ENCODE measurements at places on chromosomes 5 and 9.

DNA sequence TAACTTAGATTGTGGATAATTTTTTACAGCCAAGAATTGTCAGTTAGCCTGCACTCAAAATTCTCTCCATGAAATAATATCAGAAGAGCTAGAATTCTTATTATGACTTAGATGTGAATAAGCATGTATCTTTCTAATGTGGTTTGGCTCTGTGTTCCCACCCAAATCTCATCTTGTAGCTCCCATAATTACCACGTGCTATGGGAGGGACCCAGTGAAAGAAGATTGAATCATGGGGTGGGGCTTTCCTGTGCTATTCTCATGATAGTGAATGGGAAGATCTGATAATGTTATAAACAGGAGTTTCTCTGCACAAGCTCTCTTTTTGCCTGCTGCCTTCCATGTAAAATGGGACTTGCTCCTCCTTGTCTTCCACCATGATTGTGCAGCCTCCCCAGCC, 176.8 kb downstream of the MAT2B start:
- DNase-seq: no peak

DNA sequence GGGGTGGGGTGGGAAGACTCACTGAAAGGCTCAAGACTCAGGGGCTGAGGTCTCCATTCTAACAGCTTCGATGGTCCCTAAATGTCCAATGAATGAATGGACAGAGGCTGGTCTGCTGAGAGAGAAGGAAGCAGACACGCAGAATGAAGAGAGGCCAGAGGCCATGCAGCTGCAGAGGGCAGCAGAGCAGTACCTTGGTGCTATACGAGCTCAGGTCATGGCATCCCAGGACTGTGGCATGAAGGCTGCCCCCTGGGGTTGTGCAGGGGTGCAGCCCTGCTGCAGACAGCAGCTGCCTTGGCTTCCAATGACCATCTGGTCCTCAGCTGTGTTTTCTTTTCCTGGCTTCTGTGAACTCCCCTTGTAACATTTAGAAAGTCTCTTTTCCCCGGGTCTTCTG, 15.2 kb upstream of the CORO2A start:
- DNase-seq: no peak

DNA sequence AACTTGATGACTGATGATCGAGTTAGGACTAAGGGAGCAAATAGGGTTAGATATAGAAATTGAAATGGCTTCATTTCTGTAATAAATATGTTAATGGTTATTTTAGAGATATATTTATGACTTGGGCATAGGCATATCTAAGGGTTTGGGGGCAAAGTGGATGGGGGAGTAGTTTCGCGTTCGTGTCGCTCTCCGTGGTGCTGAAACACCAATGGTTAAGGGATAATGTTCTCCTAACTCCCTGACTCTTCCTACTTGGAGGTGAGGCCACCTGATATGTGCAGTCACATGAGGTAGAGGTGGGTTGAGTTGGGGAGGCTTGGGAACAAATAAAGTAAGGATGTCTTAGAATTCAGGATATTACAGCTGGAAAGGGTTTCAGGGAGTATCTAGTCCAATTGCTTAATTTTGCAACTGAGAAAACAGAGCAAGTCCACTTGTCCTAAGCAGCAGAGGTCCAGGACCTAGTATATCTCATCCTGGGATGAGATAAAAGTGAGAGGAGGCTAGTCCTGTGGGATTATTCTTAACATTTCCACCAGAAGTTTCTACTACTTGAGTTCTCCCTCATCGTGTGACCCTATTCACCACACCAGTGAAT, 44.0 kb upstream of the MAP1B start:
- DNase-seq: no peak

DNA sequence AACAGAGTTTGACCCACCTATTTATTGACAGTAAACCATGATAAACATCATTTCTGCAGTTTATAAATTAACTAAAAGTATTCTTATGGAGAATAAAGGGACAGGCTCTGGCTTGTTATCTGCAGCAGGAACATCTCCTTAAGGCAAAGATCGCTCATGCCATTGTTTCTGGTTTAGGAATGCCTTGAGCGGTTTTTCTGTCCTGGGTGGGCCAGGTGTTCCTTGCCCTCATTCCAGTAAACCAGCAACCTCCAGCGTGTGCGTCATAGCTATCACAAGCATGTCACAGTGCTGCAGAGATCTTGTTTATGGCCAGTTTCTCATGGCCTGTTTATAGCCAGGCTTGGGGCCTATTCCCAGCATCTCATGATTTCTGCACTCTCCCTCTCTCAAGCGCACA, 521.7 kb downstream of the HINT1 start:
- DNase-seq: no peak

DNA sequence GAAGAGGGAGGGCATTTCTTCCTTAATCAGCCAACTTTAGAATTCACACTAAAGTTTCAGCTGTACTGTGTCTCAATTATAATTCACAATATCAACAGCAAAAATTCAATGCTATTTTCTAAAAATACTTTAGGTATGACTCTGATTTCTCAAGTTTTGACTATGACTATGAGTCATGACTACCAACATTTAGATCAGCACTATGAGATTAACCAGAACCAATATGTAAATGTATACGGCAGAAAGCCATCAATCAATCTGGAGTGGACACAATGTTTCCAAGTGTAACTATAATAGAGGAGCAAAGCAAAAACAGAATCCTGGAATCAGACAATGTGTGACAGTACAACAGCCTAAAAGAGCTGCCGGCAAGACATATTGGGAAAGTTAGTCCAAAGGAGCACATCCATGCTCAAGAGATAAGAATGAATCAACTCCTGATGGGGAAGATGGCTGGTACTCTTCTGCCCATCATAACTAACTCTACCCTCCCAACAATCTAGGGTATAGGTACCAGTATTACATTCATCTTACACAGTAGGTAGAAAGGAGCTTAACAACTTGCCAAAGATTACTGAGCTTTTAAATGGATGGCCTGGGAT, 294.4 kb downstream of the SEMA5A start:
- no peak for DNase-seq

GRCh38 chr9:35829764-35830096, 702 bp downstream of the TMEM8B start:
- no peak for DNase-seq

DNA sequence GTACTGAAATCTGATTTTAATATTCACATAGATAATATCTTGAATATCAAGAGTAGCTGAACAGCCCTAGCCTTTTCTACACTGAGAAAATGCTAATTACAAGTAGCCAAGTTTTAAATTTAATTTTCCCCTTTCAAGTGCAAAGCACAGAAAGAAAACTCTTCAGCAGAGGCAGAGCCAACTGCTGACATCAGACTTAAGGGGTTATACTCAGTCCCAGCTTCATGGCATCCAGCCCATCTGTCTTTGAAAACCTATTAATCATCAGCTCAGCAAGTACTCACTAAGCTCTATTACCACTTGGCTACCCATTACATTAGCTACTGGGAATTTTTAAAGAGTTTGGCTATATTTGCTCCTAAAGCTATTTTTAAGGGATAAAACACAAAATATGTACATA, 220.5 kb downstream of the SLC12A2 start:
- DNase-seq: no peak

- peak; percentile 36 for DNase-seq
Observed at GRCh38 chr5:151825445-151825844, 53.7 kb downstream of the G3BP1 start.

DNA sequence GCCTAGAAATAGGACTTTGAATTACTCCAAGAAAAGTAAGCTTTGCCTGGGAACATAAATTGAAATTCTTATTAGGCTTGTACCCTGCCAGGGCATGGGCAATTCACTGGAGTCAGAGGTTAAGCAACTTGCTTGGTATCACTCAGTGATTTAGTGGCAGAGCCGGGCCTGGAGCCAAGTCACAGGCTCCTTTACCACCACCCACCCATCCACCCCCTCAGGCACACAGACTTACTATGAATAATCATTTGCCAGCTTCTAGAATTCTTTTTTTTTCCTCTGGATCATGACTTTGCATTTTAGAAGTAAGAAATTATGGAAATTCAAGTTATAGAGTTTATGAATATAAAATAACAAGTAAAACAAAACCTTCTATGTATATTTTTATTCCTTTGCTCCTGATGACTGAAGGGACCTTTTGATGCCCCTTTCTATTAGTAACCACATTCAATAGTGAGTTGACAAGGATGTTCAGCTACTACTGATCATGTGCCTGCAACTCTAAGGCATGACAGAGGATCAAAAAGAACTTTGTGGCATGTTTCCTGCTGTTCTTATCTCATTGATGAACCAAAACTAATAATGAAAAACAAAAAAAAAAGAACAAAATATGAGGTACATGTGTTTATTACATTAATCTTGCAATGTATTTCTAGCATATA, 614.7 kb downstream of the TLR4 start:
- no peak for DNase-seq

DNA sequence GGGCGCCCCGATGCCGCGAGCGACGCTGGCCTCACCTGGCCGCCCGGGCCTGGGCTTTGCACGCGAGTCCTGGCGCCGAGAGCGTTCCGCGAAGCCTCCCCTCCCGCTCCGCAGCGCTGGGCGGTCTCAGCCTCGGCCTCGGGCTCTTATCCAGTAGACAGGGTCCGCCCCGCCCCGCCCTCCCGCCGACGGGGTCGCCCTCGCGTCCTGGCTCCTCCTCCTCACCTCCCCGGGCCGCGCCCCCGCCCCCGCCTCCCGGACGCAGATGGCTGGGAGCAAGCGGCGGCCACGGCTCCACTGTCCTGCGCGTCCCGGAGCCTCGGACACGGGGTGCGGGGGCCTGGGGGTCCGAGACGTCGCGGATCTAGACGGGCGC, at the start of gene SLC6A3:
TSS of gene SLC6A3 (minus strand) at position 128 of the 376 bp plus-strand sequence. CDS start 2,243 bp downstream, outside the sequence.
- DNase-seq: no peak

DNA sequence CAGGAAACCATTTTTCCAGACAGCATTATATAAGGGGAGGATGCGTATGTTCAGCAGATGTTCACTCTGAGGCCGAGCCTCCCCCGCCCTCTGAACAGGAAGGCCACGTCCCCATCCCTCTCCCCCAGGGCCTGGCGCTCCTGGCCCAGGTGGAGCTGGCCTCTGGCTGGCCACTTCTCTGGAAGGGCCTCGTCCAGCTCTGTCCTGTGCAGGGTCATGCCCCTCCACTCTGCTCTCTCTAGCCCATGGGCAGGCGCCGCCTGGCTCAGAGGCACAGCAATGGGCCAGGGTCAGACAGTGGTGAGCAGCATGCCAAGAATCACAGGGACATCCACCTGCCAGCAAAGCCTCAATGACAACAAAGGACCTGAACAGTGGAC, 34.2 kb downstream of the ADAMTS2 start:
- DNase-seq: no peak

GRCh38 chr5:93299681-93300308, 281.2 kb downstream of the NR2F1-AS1 start:
- no peak for DNase-seq

DNA sequence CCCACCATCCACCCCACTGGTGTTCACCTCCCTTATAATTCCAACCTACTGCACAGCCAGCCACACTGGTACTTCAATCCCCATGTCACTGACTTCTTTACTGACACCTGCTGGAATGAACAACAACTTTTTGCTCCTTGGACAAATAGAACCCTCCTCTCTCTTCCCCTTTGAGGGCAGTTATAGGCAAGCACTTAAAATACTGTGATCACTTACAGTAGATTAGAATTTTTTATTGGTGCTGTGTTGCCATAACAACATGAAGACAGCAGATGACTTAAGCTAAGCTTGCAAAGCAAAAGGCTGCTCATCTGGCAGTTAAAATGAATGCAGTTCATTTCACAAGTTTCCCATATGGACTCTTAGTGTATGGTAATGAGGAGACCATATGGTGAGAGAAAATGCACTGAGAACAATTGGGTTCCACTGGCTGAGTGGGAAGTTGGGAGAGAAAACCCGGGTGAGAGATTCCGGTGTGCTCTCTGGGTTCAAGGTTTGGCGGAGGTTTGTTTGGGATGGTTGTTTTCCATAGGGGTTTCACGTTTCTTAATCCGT, 374.3 kb downstream of the EBF1 start:
- DNase-seq: no peak

- no peak for DNase-seq
Observed at GRCh38 chr9:128411364-128412119, 9.1 kb upstream of the CERCAM start.

GRCh38 chr9:13705373-13705772, 425.9 kb upstream of the MPDZ start:
- no peak for DNase-seq

GRCh38 chr5:73565969-73566547, 515 bp downstream of the UTP15 start:
- no peak for DNase-seq

GRCh38 chr9:38690574-38690973, 29.4 kb downstream of the FAM240B start:
- no peak for DNase-seq

DNA sequence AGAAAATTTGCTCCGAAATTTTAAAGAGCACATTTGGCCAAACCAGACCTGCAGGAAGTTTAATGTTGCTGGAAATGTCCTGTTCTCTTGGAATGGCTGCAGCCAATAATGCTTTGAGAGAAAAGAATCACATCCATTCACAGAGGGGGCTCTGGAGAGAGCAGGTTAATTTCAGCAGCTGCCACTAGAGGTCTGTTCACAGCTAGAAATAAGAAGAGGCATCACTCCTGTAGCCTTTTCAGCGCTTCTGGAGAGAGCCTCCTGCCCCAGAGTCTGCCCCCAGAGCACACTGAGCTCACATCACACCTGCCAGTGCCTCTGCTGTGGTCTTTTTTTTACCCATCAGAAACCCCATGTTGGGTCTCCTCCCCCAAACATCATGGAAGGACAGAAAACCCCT, 124.8 kb upstream of the RAD23B start:
- peak; percentile 51 for DNase-seq

GRCh38 chr5:89303033-89303480, 420.1 kb upstream of the MEF2C start:
- DNase-seq: no peak

GRCh38 chr9:14207352-14207995, 106.5 kb downstream of the NFIB start:
- no peak for DNase-seq

GRCh38 chr5:58057324-58057723, 402.6 kb downstream of the PLK2 start:
- no peak for DNase-seq

DNA sequence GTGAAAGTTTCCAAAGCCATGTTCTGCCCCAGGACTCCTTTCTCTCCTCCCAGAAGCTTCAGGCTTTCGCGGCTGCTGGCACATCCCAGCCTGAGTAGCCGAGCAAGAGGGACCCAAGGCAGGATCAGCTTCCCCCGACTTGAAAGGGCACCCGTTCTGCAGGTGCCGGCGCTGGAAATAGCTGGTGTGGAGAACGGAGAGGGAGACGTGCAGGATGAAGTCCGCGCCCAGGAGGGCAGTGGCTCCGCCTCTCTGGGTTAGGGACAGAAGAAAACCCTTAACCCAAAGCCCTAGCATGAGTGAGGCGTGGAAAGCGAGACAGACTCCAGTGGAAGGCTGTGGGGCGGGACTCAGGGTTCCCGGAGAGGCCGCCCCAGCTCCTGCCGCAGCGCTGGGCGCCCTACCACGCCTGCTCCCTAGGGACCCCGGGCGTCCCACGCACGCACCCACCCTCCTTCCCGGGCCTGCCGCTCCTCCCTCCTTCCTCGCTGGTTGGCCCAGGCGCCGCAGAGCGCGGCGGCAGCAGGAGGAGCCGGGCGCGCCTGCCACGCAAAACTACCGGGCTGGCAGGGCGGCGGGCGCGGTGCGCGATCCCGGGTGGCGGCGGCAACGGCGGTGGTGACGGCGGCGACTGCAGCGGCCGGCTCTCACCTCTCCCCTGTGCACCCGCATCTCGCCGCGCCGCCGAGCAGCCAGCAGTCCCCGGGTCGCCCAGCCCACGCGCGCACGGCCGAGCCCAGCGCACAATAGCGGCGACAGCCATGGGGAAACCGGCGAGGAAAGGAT, at the start of gene SLC1A1:
TSS of gene SLC1A1 (plus strand) at position 550 of the 786 bp plus-strand sequence. CDS start at position 762, 212 bp downstream.
- peak; percentile 43 for DNase-seq

- no peak for DNase-seq
Observed at GRCh38 chr5:179162351-179163235, 102.4 kb downstream of the ZNF354C start.

Data from HCT116 (cell line).